ENCODE measurements at places on chromosomes 6 and 20.
A peak's percentile ranks its signal among the peaks of the same experiment; 100 is the strongest.

DNA sequence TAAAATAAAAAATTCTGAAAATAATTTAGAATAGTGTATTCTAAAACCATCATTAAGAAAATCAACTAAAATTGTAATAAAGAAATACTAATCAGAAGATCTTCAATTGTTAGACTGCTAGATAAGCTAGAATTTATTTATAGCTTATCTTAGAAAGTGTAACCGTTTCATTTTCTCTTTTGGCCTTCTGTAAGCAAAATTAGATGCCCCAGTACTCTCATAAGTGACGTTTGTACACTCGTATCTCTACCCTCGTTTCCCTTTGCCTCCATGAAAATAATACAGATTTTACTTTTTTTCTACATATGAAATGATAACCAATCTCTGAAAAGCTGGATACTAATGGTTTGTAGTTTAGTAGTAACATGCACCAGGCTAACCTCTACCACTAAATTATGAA is 19.8 kb downstream of the DSE start:
- DNase-seq: no peak

- no peak for DNase-seq
Observed at GRCh38 chr6:31706599-31706998, at the start of gene LY6G6F. Gene LY6G6F, plus strand, starts transcription at chr6:31706866. Its CDS starts 41 bp downstream, at chr6:31706907.

GRCh38 chr6:28943557-28944411 is 20.0 kb upstream of the TRIM27 start:
- peak; percentile 53 for DNase-seq

GRCh38 chr20:13671512-13671911 is 32.8 kb upstream of the TASP1 start:
- no peak for DNase-seq

GRCh38 chr6:39320363-39320984 is 2.0 kb downstream of the KCNK16 start:
- DNase-seq: no peak

DNA sequence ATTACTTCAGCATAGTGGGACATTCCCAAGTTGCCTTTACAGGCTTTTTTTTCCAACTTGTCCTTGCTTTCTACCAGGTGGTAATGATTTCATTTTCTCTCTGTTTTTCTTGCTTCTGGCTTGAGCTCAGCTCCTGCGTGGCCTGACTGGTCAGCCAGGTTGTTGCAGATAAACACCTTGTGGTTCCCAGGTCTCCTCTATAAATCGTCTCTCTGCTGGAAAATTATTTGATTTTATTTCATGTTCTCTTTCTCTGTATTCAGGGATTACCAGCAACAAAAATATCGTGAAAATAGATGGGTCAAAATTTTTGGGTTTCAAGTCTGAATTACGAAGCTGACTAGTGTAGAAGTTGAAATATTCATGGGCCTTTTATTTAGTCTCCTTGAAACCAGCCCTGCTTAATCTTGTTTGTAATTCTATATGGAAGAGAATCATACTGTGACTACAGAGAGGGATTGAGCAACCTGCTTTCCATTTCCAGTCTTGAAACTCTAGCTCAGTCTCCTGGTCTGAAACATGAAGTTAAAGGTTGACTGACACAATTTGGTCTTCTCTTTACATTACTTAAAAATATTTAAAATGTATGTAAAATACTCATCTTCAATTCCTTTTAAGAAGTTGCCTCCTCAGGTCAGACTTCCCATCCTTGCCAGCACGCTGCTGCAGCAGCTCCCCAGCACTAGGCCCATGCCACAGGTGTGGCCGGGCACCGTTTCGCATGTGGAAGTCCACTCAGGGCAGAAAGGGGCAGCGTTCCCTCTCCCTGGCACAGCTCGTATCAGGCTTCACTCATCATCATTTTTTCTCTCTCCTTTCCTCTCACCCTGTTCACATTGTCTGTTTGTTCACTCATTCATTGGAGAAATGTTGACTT is 7.1 kb downstream of the DUSP22 start:
- no peak for DNase-seq

DNA sequence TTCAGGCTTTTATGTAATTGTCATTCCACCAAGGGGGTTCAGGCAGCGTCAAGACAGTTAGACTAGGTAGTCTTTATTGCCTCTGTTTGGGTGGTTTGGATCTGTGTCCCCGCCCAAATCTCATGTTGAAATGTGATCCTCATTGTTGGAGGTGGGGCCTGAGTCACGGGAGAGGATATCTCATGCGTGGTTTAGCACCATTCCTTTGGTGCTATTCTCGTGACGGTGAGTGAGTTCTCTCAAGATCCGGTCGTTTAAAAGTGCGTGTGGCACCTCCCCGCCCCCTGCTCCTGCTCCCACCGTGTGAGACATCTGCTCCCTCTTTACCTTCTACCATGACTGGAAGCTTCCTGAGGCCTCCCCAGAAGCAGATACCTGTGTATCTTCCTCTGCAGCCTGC is 51.3 kb upstream of the FOXC1 start:
- no peak for DNase-seq

GRCh38 chr20:57964011-57964862 is 254.4 kb upstream of the PMEPA1 start:
- DNase-seq: peak; percentile 39

GRCh38 chr6:166726201-166726600 is 99.2 kb upstream of the RPS6KA2 start:
- no peak for DNase-seq

GRCh38 chr6:144087789-144088426 is 7.5 kb downstream of the SF3B5 start:
- DNase-seq: no peak

- DNase-seq: no peak
Observed at GRCh38 chr6:124099520-124099919, 295.9 kb downstream of the NKAIN2 start.

GRCh38 chr6:154219250-154219649 is 137.4 kb downstream of the IPCEF1 start:
- DNase-seq: no peak

DNA sequence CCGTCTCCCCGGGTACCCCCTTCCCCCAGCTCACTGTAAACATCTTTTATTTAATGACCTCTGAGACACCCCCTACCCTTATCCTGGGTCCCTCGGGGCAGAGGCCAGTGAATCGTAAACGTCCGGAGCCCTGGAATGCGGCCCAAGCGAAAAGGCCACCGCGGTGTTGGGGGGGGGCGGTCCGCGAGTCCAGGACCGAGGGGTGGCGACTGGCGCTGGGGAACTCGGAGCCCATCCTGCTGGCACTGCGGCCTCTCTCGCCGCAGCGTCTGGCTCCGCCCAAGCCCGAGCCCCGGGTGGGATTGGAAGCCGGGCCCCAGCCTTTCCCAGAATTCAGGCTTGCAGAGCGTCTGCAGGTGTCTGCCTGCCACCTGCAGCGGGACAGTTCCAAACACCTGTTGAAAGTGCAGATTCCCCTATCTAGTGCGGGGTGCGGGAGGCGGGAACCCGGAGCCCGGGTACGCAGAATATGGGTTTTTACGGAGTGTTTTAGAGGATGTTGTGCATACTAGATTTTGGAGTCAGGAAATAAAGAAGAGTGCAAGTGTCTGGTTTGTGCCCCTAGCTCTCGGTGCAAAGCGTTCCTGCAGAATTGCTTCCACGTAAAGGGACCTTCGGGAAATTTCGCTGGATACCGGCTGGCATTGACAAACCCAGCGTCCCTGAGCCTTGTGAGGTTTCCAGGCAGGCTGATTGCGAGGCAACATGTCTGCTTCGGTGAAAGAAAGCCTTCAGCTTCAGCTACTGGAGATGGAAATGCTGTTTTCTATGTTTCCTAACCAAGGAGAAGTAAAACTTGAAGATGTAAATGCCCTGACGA is 800 bp downstream of the RWDD2A start:
- DNase-seq: peak; percentile 21

DNA sequence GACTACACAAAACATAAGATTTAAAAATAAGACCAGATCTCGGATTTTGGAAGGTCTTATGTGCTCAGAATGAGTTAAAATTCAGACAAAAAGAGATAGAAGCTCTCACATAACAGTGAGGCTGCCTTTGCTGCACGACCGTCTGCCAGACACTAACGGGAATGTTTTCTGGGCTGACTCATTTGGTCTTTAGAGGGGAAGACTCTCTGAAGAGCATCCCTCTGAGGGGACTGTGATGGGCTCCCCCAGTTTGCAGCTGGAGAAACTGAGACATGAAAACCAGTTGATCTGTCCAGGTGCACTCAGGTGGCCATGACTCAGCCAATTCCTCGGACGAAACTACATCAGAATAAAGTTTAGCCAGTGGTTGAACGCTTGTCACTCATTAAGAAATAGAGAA is 153.9 kb downstream of the RNASET2 start:
- DNase-seq: no peak

- DNase-seq: no peak
Observed at GRCh38 chr6:38063973-38064372, 244.4 kb downstream of the ZFAND3 start.

DNA sequence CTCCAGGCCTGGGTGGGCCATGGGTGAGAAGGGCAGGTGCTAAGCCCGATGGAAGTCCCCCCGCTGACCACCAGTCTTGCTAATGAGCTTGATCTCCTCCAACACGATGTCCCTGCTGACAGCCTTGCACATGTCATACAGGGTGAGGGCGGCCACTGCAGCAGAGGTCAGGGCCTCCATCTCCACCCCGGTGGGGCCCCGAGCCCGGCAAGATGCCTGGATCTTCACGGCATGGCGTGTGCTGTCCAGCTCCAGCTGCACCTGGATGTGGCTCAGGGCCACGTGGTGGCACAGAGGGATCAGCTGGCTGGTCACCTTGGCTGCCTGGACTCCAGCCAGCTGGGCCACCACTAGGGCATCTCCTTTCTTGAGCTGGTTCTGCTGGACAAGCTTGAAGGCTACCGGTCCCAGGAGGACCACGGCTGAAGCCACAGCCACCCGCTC is 27.9 kb downstream of the MOCS1 start:
- DNase-seq: no peak

- DNase-seq: no peak
Observed at GRCh38 chr6:131929264-131929663, 21.9 kb downstream of the CCN2 start.

DNA sequence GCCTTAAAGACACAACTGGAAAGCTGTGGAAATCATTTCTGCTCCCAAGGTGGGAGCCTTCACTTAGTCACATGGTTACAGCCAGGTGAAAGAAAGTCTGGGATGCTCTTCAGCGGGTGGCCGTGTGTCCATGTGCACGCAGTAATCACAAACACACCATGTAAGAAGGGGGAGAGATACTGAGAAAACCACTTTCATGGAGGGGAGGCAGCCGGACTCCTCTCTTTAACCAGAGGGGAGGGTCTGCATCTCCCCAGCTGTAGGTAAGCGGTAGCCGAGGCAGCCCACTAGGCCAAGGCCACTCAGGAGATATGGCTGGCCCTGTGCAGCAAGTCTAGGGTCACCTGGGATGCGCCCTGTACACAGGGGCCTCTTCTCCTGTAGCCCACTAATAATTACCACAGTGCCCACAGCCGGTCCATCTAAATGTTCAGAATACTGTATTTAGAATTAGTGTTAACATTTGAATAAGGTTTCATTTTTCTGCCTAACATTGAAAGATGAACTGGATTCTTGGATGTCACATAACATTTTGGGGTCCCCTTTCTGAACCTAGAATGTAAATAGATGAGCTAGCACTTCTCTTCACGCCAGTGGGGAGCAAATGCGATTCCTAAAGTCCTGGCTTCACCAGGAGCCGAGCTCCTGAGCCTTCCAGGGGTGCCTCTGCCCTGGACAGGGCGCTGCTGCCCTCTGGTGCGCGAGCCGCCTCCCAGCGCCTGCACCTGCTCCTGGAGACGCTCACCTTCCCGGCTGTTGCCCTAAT is 15.9 kb downstream of the GPR31 start:
- no peak for DNase-seq

DNA sequence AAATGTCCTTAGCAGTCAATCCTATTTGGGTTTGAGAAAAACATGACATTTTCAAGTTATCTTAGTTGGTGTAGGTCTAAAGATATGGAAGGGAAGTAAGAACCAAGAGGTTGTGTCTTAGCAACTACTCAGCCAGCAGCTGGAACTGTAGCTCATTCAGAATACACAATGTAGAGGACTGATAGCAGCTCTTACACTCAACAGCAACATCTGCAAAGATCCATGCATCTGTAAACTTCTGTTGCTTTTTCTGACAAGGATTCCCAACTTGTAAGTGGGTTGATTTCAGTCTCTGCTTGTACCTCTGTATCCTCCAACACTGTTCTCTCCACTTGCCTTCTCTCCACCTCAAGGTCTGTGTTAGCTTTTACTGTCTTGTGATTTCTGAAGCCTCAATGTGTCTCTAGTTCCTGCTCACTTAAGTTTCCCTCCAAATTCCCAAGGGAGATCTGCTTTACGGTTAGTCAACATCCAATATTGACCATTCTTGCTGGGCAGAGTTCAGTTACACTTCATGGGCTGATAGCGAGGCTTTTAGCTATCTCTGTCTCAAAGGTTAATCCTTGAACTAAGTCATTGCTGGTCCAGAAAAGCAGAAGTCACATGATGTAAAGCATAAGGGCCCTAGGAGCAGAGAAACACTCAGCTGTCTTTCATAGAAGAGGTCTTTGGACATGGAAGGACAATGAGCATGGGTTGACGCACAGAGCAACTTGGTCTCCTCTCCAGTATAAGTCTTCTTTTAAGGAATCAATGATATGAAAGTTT is 71.6 kb upstream of the LGSN start:
- no peak for DNase-seq
